Lung (tissue), 17 donors: ENCODE measurements at places on chromosomes 11 and 22. TPM values are rescaled to one million over a fixed set of nuclear protein-coding genes. Genes with fewer than 3 reads are reported as not detected.

The NCAM1 gene
- 4.1 TPM for total RNA-seq

DNA sequence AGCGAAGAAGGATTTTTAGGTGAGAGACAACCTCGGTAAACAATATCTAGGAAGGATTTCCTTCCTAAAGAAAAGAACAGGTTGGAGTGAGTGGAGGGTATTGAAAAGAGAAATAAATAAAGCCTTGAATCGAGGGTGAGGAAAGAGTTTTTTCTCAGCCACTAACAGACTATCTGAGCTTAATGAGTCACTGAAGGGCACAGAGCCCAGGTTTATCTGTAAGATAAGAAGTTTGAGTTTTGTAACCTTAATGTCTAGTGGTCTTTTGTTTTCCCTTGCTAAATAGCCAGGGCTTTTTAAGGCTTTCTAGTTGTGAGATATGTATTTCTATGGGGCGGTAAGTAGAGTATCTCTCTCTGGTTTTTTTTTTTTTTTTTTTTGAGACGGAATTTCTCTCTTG, 394.5 kb upstream of the KIRREL3 start:
- DNase-seq: no peak

- no peak for DNase-seq
These were observed 38.1 kb downstream of the COA4 start for GRCh38 chr11:73838443-73839122.

GRCh38 chr11:57536947-57537619, at the start of gene SMTNL1:
TSS of gene SMTNL1 (plus strand) at chr11:57537595. CDS start at chr11:57542643, 5,048 bp downstream.
- no peak for DNase-seq

- no peak for DNase-seq
These were observed 7.6 kb upstream of the CHADL start for GRCh38 chr22:41248314-41248713.

- no peak for DNase-seq
These were observed 7.1 kb downstream of the SNU13 start for GRCh38 chr22:41681616-41682015.

The RAB36 gene
- total RNA-seq: 27.5 TPM

DNA sequence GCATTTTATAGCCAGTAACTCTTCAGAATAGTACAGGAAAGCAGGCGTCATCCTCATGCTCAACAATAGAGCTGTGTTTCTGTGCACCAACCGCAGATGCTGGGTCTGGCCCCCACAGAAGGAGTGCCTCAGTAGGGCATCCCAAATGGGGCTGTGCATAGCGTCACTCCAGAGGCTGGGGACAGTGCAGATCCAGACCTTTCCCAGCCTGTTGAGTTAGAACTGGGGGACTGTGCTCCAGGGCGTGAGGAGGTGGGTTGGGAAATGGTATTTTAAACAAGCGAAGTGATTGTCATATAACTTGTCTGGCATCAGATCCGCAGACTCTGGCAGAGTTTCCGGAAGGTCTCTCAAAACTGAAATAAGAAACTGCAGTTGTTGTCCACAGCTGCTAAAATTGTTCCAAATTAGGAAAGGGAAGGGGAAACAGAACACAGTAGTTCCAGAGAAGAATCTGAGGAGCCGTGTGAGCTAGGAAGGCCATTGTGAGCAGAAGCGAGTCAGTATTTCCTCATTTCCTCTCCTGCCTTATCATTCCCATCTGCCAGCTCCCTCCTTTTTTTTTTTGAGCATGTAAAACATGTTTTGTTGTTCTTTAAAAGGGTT, 52.2 kb downstream of the JAM3 start:
- peak; percentile 89 for DNase-seq

DNA sequence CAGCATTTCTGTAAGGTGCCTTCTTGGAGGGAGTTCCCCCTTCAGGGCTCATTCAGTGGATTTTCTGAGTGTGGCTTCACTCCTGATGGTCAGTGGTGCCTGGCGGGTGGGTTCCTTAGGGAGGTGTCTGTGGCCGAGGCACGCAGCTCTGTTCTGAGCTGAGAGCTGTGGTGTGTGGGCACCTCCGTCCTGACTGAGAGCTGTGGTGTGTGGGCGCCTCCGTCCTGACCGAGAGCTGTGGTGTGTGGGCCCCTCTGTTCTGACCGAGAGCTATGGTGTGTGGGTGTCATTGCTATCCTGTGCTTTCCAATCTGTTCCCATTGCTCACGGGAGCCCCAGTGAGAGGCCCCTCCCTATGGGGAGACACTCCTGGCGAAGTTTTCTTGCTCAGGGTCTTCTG, 39.8 kb downstream of the MUC6 start:
- DNase-seq: no peak

DNA sequence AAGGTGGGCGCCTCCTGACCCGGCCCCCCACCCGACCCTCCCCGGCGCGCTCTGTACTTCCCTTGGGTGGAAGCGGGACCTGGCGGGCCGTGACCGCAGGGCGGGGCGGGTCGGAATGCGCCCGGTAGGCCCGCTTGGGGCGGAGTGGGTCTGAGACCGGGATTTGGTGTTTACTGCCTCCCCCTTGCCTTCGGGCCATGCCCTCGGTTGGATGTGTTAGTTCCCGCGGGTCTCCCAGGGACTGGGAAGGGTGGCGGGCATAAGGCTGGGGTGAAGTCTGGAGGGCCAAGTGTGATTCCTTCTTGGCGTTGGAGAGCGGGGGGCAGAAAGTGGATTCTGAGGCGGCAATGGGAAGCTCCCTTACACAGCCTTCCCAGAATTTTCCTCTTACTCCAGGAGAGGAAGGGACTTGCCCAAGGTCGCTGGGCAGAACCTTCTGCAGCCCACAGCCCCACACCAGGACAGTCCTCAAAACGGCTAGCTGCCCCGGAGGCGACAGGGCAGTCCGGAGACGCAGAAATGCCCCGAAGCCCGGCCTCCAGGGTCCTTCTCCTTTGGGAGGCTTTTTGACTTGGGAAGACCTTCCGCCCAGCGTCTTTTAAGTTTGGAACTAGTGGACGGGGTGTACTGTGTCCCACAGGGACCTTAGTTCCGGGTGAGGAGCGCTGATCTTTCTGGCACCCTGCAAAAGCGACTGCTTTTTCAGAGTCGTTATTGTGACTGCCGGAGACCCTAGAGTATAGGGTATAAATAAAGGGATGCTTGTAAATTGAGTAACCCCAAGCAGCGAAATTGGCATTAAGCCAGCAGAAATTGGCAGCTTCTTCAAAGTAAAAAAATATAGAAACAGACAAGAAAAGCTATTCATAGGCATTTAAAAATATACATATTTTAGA, 647 bp downstream of the SWAP70 start:
- peak; percentile 58 for DNase-seq

DNA sequence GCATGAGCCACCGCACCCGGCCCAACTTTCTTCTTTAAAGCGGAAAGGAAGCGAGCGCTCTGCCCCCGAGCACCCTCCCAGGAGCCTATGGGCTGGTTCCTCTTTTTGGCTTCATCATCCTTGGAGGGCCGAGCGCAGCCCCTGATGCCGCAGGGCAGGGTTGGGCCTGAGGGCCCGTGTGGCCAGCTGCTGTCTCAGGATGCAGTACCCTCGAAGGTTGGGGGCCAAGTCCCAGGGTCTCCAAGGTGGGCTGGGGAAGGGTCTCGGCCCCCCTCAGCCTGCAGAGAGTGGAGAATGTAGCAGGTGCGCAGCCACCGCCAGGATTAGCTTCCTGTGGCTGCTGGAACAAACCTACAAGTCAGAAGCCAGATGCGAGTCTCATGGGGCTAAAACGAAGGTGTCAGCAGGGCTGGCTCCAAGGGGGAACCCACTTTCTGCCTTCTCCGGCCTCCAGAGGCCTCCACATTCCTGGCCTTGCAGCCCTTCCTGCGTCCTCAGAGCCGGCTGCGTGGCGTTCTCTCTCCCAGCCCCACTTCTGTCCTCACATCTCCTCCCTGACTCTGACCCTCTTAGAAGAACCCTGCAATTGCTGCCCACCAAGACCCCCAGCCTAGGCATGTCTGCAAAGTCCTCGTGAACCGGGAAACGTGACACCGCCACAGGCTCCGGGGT, 2.9 kb downstream of the PANX2 start:
- no peak for DNase-seq

The ALX4 gene
- total RNA-seq: not detected

The STK33 gene
- 26.5 TPM for total RNA-seq

GRCh38 chr11:86636275-86636674, 36.1 kb downstream of the ME3 start:
- DNase-seq: no peak

The CHST1 gene
- 2.4 TPM for total RNA-seq

The RASD2 gene
- total RNA-seq: 0.14 TPM

DNA sequence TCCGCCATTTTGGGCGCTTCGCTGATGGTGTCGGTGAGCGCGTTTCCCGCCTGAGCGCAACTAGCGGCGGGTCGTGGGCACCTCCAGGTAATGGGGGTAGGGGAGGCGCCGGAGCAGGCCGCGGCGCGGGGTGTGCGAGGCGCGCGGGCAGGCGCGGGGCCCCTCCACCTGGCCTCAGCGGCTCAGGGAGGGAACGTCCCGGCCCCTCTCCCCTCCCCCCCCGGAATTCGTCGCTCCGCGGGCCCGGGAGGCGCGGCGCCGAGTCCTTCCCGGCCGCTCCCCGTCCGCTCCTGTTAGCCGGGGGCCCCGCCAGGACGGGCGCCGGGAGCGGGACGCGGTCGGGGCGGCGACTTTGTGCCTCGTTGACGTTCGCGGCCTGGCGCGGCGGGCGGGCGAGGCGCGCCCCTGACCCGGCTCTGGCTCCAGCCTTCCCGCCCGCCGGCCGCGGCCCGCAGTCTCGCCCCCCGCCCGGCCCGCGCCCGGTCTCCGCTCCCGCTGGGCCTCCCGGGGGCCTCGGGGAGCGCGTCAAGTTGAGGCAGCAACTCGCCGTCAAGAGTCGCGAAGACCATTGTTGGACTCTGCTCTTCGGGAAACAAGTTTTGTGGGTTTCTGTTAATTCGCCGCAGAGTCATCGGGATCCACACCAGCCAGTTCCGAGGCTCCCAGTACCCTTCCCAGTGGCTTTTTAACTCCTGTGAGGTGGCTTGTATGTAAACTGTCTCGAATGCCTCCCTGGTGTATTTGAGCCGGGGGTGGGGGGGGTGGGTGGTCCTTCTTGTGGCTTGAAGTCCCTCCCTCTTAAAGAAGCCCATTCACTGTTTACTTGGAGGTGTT, at the start of gene PPP6R3:
TSS of gene PPP6R3 (plus strand) at position 12 of the 834 bp plus-strand sequence. CDS start 76,913 bp downstream, outside the sequence.
- DNase-seq: peak; percentile 53

DNA sequence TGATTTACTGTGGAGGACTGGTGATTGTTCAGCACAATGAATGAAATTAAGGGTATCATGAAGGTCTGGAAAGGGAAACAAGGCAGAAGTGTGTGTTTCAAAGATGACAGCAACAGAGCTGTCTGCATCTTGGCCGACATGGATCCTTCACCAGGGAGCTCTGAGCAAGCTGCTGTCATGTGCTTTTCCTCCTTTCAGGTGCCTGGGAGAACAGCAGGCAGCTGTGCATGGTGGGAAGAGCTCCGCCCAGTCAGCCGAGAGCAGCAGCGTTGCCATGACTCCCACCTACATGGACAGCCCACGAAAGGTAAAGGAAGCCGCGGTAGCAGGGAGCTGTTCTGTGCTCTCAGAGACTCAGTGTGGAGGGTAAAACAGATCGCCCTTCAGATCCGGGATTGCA, 87.1 kb upstream of the YWHAH start:
- peak; percentile 40 for DNase-seq

- no peak for DNase-seq
These were observed 27.3 kb upstream of the TMEM41B start for GRCh38 chr11:9341638-9342178.

- DNase-seq: no peak
These were observed 570.3 kb downstream of the OPCML start for GRCh38 chr11:132962041-132962440.

DNA sequence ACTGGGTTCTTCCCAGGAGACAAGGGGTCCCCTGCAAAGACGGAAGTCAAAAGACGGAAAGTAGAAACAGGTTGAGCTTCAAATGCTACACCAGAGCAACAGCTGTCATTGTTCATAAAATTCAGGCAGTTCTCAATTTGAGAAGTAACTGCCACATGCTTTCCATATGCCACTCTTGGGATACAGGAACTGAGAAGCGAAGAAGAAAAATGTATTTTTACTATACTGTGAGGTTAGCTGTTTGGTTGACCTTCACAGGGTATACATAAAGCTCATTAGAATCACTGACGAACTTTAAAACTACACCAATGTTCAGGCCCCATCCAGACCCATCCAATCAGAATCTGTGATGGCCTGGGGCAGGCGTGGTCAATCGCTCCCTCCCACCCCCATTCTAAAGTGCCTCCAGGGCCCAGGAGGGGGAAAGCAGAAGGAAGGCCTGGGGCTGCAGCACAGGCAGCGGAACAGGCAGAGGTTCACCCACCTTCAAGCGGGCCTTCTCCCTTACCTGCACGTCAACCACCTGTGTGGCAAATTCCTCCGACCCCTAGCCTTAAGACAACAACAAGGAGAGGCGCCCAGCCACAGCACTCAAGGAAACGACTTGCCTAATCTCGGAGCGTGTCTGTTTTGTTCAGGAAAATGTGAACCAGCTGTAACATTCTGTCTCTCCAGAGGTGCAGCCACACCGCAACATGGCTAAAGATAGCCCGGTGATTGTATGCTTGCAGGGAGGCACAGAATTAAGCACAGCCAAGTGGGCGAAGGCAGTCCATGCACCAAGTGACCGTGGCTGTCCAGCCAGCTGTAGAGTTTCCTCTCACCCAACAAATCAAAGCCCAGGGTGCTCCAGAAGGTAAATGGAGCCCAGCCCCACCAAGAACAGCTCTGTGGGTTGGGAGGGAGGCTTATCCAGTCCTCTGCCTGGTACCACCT, 82.6 kb downstream of the MICAL3 start:
- DNase-seq: no peak

GRCh38 chr22:47221840-47222615, 459.6 kb downstream of the TBC1D22A start:
- DNase-seq: no peak

The KCTD17 gene
- total RNA-seq: 9.7 TPM

DNA sequence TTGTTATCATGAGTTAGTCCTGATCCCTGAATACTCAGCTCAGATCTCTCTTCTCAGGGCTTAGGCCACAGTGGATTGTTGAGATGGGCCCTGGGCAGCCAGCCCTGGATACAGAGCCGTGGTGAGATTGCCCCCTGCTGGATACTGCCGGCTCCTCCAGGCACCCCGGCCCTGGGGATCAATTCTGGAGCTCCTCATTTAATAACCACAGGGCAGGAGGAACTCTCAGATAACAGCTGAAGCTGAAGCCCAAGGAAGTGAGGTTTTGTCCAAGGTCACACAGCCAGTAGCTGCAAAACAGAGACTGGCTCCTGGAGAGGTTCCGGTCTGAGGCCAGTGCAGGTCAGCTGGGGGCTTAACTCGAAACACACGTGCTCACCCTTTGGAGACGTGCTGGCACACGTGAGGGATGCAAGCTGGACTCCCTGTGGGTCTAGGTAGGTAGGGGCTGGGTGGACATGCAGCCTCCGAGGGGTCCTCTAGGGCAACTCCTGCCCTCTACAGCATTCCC, 16.0 kb downstream of the USH1C start:
- peak; percentile 36 for DNase-seq

- no peak for DNase-seq
These were observed 97.6 kb downstream of the SLC36A4 start for GRCh38 chr11:93100211-93100610.

GRCh38 chr22:49718396-49718795, 109.3 kb downstream of the BRD1 start:
- DNase-seq: no peak

The XKR3 gene
- total RNA-seq: not detected

The OR52N4 gene
- total RNA-seq: 0.28 TPM

The VSIG2 gene
- 20.9 TPM for total RNA-seq

GRCh38 chr11:127114035-127114434, 113.5 kb upstream of the KIRREL3 start:
- no peak for DNase-seq

The TRIM29 gene
- 26.6 TPM for total RNA-seq

GRCh38 chr11:1342946-1343345, 33.5 kb upstream of the TOLLIP start:
- DNase-seq: no peak

- DNase-seq: peak; percentile 88
These were observed at the start of gene ARSA for GRCh38 chr22:50627642-50628542. TSS of gene ARSA (minus strand) at chr22:50628152. CDS start at chr22:50627779, 373 bp downstream.
